ENCODE measurements at places on chromosomes 6 and 20.

DNA sequence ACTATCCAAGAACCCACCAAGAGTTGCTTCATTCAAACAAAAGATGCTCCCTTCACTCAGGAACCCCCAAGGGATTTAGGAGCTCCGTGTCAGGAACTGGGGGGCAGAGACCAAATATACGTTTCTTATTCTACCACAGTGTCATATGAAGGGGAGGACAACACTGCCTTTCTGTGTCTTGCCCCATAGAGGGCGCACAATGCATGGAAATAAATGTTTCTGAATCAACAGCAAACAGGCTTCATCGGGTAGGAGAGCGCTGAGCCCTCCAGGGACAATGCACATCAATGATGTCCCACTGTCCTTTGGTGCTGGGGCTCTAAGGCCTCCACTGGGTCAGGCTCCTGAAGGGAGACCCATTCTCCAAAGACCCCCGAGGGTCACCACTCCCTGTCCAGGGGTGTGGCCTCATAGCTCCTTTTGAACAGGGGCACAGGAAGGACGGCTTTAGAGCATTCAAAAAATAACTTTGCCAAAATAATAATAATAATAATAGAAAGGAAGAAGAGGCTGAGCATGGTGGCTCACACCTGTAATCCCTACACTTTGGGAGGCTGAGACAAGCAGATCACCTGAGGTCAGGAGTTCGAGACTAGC, 31.1 kb downstream of the PLG start:
- DNase-seq: peak; percentile 1

DNA sequence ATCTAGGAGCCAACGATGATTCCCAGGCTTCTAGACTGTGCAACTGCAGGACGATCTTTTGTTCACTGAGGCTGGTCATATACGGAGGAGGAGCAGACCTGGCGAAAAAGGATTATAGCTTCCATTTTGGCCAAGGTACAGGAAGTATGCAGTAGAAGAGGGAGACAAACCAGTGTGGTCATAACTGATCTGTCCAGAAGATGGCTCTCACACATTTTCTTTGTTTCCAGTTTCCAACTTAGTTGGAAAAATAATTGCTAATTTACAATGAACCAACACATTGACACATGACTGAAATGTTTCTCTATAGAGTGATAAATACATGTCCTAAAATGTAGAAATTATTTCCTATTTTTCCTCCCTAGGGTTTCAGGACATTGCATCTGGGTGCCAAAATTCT, 364.1 kb upstream of the BTBD3 start:
- DNase-seq: no peak

DNA sequence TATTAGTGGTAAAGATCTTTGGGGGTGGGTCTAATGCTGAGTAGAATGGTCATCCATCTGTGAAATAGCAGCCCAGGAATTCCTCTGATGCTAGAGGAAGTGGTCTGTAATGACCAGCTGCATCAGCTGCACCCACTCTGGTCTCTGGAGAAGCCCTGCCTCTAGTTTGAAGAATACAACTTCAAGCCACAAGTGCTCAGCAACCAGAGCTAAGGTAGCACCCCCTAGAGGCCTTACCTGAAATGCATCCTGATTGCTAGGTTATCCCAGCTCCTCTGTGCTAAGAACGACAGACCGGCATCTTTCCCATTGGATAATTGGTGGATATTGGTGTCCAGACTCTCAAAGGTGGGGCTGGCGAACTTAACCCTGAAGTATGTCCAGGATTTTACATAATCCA, 58.2 kb downstream of the DNAH8 start:
- DNase-seq: no peak

- no peak for DNase-seq
Observed at GRCh38 chr6:118186672-118187567, 279.9 kb downstream of the SLC35F1 start.

DNA sequence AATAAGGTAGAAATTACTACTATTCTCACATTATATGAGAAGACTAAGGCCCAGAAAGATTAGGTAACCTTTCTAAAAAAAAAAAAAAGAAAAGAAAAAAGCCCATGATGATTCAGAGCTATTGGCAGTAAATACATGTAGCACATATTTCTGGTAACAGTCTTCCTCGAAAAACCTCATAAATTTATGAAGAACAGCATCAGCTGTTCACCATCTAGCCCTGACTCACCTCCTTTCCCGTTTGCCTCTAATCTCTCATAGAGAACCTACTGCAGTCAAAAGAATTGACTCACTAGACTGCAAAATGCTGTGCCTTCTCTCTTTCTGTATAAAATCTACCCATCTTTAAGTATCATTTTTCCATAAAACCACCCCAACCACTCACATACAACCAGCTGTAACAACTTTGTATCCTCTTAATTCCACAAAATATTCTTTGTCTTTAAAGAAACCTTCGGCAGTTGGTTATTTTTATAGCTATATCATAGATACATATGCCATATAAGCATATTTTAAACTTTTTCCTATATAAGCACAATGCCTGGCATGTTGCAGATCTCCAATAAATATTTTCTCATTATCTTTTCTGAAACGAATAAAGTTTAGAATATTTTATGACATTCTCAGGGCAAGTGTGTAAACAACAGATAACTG, 152.7 kb upstream of the ENPP5 start:
- DNase-seq: no peak

DNA sequence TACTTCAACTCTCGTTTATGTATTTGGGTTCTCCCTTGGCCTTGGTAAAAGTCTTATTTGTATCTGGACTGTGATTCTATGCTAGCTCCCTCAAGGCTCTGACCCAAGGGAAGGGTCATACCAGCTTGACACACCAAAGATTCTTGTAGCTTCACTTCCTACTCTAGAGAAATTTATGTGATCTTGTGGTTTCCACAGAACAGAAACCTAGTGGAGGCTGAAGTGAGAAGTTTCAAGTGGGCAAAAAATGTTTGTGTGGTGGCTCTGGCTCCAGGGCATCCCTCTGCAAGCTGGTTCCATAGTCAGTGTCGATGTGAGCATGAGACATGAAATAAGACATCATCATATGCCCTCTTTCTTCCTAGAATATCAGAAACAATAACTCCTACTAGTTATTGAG, 48.1 kb upstream of the TNFRSF21 start:
- DNase-seq: no peak

GRCh38 chr20:7637184-7637583, 303.1 kb downstream of the HAO1 start:
- DNase-seq: no peak

DNA sequence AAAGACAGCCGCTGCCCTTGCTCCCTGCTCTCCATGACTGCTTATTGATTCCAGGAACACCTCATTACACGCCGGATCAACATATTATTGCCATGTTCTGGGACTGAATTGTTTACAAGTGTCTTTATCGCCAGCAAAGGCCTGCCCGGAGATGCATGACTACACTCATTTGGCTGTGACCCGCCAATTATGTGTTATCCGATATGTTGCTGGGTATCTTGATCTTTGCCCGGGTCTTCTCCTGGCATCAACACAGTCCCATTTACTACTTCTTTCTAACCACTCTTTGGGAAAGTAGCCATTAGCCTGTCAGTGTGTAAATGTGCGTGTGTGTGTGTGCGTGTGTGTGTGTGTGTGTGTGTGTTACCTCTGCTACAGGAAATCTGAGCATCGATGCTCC, 15.4 kb downstream of the LINC00237 start:
- DNase-seq: no peak

- no peak for DNase-seq
Observed at GRCh38 chr6:44082872-44083321, 44.4 kb downstream of the MRPL14 start.

GRCh38 chr20:654417-654750, 1.4 kb upstream of the SRXN1 start:
- DNase-seq: no peak

- no peak for DNase-seq
Observed at GRCh38 chr6:135358985-135359384, 138.6 kb downstream of the AHI1 start.

DNA sequence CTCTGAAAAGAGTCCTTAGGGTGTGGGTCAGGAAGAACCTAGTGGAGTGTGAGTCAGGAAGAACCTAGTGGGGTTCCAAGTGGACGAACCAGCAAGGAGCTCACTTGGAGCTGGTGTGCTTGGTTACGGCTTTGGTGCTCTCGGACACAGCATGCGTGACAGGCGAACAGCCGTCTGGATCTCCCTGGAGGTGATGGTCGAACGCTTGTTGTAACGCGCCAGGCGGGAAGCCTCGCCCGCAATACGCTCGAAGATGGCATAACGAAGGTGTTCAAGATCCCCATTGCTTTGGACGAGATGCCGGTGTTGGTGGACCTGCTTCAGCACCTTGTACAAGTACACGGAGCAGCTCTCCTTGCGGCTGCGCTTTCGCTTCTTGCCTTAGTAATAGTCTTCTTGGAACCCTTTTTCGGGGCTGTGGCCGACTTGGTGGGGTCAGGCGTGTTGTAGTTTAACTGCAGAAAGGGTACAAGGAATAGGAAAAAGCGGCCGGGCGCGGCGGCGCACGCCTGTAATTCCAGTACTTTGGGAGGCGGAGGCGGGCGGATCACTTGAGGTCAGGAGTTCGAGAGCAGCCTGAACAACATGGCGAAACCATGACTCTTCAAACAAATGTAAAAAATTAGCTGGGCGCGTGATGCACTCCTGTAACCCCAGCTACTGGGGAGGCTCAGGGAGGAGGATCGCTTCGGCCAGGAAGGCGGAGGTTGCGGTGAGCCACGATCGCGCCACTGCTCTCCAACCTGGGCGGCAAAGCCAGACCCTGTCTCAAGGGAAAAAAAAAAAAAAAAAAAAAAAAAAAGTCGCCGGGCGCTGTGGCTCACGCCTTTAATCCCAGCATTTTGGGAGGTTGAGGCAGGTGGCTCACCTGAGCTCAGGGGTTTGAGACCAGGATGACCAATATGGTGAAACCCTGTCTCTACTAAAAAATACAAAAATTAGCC, 48.0 kb downstream of the OR2B2 start:
- no peak for DNase-seq

- no peak for DNase-seq
Observed at GRCh38 chr6:34731393-34732060, 25.8 kb upstream of the SNRPC start.

DNA sequence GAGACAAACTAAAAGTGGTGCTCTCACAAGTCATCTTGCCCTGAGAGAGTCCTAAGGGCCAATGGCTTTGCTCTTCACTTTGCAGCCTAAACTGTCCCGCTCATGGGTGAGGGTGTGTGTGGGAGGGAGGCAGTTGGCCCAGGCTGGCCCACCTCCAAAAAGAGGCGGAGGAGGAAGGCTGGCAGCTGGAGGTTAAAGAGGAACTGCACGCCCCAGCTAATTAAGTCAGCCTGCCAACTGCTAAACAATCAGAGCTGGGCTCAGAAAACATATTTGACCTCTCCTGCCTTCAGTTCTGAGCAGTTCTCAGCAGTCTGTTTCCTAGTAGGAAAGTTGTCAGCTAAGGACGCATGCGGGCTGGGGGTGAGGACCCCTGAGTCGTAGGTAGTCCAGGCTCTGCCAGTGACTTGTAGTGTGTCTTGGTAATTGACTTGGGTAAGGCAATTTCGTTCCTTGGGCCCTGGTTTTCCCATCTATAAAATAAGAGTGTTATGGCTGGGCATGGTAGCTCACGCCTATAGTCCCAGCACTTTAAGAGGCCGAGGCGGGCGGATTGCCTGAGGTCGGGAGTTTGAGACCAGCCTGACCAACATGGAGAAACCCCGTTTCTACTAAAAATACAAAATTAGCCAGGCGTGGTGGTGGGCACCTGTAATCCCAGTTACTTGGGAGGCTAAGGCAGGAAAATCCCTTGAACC, 17.0 kb downstream of the GSS start:
- DNase-seq: no peak

GRCh38 chr20:33839591-33839990, 28.4 kb downstream of the CHMP4B start:
- DNase-seq: no peak

DNA sequence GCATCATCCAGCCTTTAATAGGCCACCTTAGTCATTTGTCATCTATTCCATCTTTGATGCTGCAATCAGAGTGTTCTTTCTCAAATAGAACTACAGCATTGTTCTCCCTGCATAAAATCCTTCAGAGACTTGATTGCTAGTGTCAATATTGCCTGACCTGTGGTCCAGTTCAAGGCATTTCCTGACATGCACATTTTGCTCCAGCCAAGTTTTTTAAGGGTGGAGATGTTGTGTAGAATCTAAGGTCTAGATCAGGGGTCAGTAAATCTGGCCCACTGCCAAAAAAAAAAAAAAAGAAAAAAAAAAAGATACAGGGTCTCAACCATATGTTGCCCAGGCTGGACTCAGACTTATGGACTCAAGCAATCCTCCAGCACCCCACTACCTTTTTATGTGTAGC, 354.4 kb downstream of the FRK start:
- no peak for DNase-seq

DNA sequence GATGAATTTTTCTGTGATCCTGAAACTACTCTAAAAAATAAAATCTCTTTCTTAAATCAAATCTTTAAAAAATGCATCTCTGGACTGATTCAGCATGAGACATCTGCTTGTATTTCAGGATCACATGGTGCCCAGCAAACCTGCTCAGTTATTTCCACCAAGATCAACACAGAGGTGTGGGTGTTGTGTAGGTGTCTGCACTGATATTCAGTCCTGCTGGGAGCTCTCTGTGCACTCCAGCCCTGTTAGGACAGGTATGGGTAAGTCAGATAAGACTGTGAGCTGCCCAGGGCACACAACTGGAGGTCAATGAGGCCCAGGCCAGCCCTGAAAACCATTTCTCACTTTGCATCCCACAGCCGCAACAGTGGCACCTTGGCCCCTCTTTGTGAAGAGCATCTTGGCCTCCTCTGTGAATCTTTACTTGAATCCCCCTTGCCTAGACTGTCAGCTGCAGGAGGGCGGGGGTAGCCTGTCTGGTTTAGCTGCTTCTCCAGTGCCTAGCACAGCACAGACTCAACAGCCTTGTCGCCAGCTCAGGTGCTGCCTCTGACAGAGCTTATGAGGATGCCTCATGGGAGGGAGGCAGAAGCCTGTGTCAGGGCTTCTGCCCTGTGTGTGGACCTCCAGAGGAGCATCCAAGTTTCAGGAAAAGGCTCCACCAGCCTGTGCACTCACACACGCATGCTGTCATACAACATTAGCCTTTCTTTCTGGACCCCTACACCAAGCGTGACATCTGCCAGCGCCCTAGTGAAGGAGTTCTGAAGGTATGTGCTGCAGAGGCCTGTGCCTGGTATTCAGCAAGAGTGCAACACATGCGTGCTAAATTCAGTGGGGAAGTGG, 187.6 kb upstream of the CST7 start:
- DNase-seq: no peak

- DNase-seq: no peak
Observed at GRCh38 chr6:82144007-82144851, 103.3 kb downstream of the IBTK start.

DNA sequence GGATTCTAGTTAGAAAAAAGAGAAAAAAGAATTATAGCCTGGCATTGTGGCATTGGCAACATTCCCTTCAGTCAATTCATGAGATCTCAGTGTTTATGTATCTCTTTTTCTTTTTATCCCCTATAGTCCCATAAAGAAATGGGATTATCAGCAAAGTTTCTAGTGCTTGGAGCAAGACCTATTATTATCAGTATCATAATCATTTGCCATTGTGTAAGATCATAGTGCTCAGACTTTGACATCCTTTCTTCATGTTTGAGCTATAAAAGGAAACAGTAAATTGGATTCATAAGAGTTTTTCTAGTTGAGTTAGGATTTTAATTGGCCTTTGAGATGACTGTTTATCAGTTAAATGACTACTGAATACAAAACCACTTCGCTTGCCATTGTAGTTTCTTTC, 295.6 kb downstream of the GRIK2 start:
- no peak for DNase-seq

- DNase-seq: no peak
Observed at GRCh38 chr6:259901-260508, 32.3 kb upstream of the DUSP22 start.

GRCh38 chr6:41037107-41037900, 1.7 kb downstream of the UNC5CL start:
- no peak for DNase-seq

GRCh38 chr6:169789944-169790927, 38.8 kb downstream of the ERMARD start:
- peak; percentile 53 for DNase-seq

All from T follicular helper cell (primary cell).